Articular chondrocyte of knee joint (primary cell): ENCODE measurements at places on chromosomes 11 and 22. TPM values are rescaled to one million over a fixed set of nuclear protein-coding genes. Genes with fewer than 3 reads are reported as not detected.

The LMF2 gene
- 40.6 and 46.5 TPM in 2 replicates for total RNA-seq

The STK33 gene
- 0.78 and 2.7 TPM in 2 replicates for total RNA-seq

The DGCR8 gene
- total RNA-seq = 23.0 and 28.5 TPM in 2 replicates

The SLC22A8 gene
- not detected in 2 replicates for total RNA-seq

The MUC6 gene
- not detected in 2 replicates for total RNA-seq

The RAPSN gene
- 0.11 TPM in 1 of 2 replicates, not detected in the other for total RNA-seq

The TCN2 gene
- 4.4 and 5.5 TPM in 2 replicates for total RNA-seq

The PATE4 gene
- not detected in 2 replicates for total RNA-seq

The RAG2 gene
- not detected in 2 replicates for total RNA-seq
